ENCODE measurements at places on chromosomes 2 and 18.

DNA sequence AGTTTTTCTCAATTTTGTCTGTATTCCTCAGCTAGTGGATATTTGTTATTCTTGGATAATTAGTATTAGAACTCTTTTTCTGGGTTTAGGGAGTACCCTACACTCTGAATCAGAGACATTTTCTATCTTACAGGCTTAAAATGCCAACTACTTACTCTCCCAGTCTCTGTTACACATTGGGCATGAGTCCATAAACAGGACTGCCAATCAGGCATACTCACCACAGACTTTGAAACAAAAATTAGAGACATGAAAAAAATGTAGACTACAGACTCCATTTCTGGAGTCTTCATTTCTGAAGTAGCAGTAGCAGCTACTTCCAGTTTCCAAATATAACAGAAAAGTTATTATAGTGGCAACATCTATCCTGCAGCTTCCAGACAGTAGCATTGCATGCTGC, 279.7 kb downstream of the MBD5 start:
- DNase-seq: no peak

GRCh38 chr2:172445851-172446250, 18.5 kb downstream of the ITGA6 start:
- no peak for DNase-seq

DNA sequence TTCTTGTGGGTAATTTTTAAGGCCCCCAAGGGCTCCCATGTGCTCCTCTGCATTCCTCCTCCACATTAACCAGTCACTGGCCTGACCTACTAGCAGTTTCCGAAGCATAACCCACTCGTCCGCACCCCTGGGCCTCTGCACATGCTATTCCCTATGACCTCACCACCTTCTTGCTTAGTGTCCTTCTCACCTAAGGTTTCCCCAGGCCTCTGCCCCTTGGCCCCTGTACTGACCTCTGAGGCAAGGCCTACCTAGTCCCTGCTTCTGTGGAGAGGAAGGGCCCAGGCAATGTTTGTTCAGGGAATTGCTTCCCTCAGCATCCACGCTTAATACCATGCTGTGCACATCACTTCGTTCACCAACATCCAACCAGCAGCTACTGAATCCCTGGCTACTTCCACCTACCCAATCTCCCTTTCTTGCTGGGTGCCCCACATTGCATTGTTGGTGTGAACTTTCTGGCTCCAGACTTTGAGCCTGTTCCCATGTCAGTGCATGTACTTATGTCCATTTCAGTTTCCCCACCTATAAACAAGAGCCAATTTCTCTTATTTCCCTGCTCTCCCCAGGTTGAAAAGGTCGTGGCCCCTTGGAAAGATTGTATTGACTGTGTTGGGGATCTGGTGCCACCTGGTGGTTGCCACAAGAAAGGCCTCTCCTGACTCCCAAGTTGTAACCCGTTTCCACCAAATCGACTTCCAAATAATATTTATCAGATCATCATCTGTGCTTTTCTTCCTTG, 19.2 kb upstream of the TMEM177 start:
- peak; percentile 54 for DNase-seq

DNA sequence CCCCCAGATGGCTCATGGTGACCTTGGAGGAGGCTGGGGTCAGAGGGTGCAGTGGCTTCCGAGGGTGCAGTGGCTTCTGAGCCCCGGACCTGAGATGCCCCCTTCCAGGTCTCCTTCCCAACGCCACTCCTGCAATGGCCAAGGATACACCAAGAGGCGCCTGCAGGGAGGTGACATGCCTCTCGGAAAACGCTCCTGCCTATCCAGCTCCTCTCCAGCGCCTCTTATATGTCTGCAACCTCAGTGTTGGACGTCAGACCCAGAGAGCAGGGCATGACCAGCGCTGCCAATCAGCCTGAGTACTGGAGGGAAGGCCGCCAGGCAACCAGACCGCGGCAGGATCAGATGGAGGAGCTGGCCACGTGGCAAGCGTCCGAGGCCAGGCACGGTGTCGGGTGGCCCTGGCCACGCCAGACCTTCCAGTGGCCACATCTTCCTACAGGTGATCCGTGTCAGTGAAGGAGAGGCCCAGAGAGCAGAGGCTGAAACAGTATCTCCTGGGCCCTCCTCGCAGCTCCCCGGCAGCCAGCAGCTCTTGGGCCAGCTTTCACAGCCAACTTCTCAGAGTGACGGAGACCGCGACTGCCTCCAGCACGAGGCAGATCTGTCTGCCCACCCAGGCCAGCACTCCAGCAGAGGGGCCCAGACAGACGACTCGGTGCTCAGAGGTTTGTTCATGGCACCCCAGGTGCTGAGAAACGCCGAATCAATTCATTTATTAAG, 199.5 kb upstream of the SALL3 start:
- no peak for DNase-seq
